ENCODE measurements at places on chromosomes 13 and 19. TPM values are rescaled to one million over a fixed set of nuclear protein-coding genes. Genes with fewer than 3 reads are reported as not detected.

DNA sequence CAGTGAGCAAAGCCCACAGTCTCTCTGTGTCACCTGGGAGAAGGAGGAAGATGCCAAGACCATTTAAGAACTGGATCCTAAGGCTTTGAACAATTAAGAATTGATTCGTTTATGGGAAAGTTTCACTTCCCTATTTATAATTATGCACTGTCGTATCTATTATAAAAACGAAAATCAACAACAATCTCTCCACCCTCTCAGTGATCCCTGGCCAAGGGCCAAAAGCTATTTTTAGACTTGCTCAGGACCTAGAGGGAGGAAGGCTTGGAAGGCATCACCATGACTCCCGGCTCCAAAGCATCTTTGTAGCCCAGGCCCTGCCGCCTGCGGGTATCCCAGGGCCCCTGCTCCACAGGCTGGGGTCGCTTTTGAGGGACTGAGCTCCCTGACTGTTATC lies 1.3 kb downstream of the RHPN2 start:
- no peak overlapping the region for H3K27ac ChIP-seq
- H3K27me3 ChIP-seq = no peaks in the 10 kb centered on the region
- H3K4me3 ChIP-seq = peak overlapping the region; percentile 64
- H3K36me3 ChIP-seq = no peaks in the 10 kb centered on the region
- DNase-seq = no peak

DNA sequence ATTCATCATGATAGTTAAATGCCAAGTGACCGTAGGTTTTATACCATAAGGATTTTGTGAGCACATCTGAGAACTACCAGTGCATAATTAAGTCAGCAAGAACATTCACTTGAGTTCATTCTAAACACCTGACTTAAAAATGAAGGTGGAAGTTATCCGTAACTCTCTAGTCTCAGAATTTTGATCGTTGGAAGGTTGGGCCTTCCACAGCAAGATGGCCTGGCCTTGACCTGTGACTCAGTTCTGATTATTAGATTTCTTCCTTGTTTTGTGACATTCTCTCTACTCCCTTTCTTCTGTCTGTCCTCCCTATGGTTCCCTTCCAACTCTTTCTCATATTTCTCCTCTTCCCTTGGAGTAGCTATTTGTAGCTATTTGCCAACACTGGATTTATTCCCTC lies 20.0 kb upstream of the WDFY2 start:
- H3K27me3 ChIP-seq = no peaks in the 10 kb centered on the region
- no peak overlapping the region for H3K27ac ChIP-seq
- no peak overlapping the region for H3K4me3 ChIP-seq

GRCh38 chr13:45718063-45718462 lies 15.9 kb downstream of the CBY2 start:
- no peak overlapping the region for H3K27ac ChIP-seq
- H3K4me3 ChIP-seq = no peak overlapping the region
- H3K27me3 ChIP-seq = no peaks in the 10 kb centered on the region
- no peak for DNase-seq

- no peaks in the 10 kb centered on the region for H3K4me1 ChIP-seq
- no peak overlapping the region for H3K27ac ChIP-seq
- DNase-seq = no peak
These were observed 50.2 kb downstream of the FLT3 start for GRCh38 chr13:28049880-28050875.

GRCh38 chr13:95100525-95101433 lies 200.5 kb downstream of the ABCC4 start:
- H3K4me1 ChIP-seq = no peaks in the 10 kb centered on the region
- no peaks in the 10 kb centered on the region for H3K27me3 ChIP-seq
- no peak overlapping the region for H3K27ac ChIP-seq

The ICAM5 gene
- total RNA-seq = 0.74 TPM

- no peaks in the 10 kb centered on the region for H3K27me3 ChIP-seq
- no peak for DNase-seq
- H3K4me1 ChIP-seq = no peaks in the 10 kb centered on the region
- no peak overlapping the region for H3K27ac ChIP-seq
These were observed 6.2 kb downstream of the ERVK3-1 start for GRCh38 chr19:58311345-58311865.

DNA sequence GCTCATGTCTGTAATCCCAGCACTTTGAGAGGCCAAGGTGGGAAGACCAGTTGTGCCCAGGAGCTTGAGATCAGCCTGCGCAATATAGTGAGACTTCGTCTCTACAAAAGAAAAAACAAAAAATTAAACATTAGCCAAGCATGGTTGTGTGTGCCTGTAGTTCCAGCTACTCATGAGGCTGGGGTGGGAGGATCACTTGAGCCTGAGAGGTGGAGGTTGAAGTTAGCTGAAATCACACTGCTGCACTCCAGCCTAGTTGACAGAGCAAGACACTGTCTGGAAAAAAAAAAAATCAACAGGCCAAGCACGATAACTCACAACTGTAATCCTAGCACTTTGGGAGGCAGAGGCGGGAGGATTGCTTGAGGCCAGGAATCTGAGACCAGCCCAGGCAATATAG lies 3.9 kb upstream of the S1PR2 start:
- no peaks in the 10 kb centered on the region for H3K27me3 ChIP-seq
- no peak overlapping the region for H3K27ac ChIP-seq
- no peak for DNase-seq
- no peak overlapping the region for H3K4me3 ChIP-seq
- H3K36me3 ChIP-seq = no peaks in the 10 kb centered on the region

The PRR19 gene
- total RNA-seq = 0.79 TPM

DNA sequence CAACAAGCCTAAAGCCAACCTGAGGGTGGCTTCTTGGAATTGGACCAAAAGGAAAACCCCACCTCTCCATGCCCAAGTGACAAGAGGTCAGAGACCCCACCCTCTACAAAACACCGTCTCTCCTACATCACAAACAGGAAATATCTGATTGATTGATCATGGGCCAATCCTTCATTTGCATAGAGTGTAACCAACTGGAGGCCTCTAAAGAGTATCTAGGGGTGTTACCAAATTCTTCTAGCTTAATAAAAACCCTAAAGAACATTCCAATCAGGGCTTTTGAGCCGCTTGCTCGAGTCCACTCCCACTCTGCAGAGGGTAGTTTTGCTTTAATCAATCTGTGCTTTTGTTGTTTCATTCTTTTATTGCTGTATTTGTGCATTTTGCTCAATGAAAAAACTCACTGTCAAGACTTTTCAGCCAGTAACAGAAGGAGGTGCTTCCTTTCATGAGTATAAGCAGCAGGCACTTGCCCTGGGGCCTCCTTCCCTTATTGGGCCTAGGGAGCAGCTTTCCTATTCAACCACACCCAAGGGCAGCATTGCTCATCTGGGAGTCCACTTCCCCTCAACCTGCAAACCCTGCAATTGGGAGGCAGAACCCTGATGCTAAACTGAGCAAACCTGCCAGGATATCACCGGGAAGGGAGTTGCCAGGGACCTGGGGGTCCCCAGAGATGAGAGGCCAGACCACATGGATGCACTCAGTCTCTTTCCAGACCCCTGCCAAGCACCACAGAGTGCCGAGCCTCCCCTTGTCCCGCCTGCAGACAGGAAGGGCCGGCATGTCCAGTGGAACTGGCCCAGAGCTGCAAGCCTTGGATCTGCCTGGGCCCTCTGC lies 154.3 kb upstream of the VSTM2B start:
- H3K27me3 ChIP-seq = no peaks in the 10 kb centered on the region
- H3K4me3 ChIP-seq = no peak overlapping the region
- DNase-seq = no peak
- no peaks in the 10 kb centered on the region for H3K4me1 ChIP-seq
- H3K27ac ChIP-seq = no peak overlapping the region

The GPR180 gene
- 4.9 TPM for total RNA-seq

The GJB2 gene
- not detected for total RNA-seq

- H3K4me3 ChIP-seq = no peak overlapping the region
- H3K27me3 ChIP-seq = no peaks in the 10 kb centered on the region
- no peak overlapping the region for H3K27ac ChIP-seq
- no peak for DNase-seq
- peaks cover 31% of the 10 kb centered on the region for H3K4me1 ChIP-seq
These were observed 38.6 kb downstream of the ELL start for GRCh38 chr19:18483119-18483890.

GRCh38 chr13:89076622-89077021 lies 1405.5 kb downstream of the SLITRK5 start:
- H3K4me3 ChIP-seq = no peak overlapping the region
- H3K27ac ChIP-seq = no peak overlapping the region
- DNase-seq = no peak
- H3K4me1 ChIP-seq = no peaks in the 10 kb centered on the region

DNA sequence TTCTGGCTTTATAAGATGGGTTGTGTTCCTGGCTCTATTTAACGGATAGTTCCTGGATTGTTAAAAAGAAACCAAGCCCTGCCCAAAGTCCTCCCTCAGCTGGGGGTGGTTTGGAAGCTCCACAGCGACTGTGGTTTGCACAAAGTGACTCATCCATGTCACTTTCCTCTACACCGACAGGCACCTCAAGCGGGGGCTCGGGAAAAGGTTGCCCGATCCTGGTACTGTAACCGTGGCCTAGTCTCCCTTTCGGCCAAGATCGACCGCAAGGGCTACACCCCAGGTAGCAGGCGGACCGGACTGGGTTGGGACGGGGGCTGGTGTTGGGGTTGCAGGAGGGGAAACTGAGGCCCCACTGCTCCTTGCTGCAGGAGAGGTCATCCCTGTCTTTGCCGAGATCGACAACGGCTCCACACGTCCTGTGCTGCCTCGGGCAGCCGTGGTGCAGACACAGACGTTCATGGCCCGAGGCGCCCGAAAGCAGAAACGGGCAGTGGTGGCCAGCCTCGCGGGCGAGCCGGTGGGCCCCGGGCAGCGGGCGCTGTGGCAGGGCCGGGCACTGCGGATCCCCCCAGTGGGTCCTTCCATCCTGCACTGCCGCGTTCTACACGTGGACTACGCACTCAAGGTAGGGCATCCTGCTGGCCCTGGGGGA lies 1.6 kb downstream of the ARRDC2 start:
- H3K36me3 ChIP-seq = no peaks in the 10 kb centered on the region
- DNase-seq = no peak
- peaks cover 4% of the 10 kb centered on the region for H3K4me1 ChIP-seq
- H3K4me3 ChIP-seq = no peak overlapping the region

The BEST2 gene
- total RNA-seq = not detected

DNA sequence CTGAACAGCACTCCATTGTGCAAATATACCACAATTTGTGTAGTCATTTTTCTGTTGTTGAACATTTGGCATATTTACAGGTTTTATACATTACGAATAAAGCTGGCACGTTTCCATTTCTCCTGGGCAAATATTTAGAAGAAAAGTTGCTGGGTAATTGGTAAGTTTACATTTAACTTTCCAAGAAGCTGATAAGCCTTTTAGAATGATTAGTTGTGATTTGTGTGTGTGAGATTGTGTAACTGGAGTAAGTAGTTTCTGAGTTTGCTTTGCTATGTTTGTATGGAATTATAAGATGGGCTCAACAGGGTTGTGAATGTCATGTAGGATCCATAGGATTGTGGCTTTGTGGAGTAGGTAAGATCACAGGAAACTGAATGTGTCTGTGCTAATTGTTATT lies 1.6 kb upstream of the ZNF529 start:
- H3K4me3 ChIP-seq = no peak overlapping the region
- no peak for DNase-seq
- H3K27ac ChIP-seq = no peak overlapping the region
